Progenitor cell of endocrine pancreas (in vitro differentiated cells): ENCODE measurements at places on chromosomes 3 and 15.

GRCh38 chr15:41919954-41920538, 26.2 kb upstream of the SPTBN5 start:
- DNase-seq: no peak

- DNase-seq: no peak
These were observed 5.4 kb downstream of the ANKRD63 start for GRCh38 chr15:40277471-40277870.

- no peak for DNase-seq
These were observed 85.4 kb downstream of the SLC6A11 start for GRCh38 chr3:10901296-10901945.

DNA sequence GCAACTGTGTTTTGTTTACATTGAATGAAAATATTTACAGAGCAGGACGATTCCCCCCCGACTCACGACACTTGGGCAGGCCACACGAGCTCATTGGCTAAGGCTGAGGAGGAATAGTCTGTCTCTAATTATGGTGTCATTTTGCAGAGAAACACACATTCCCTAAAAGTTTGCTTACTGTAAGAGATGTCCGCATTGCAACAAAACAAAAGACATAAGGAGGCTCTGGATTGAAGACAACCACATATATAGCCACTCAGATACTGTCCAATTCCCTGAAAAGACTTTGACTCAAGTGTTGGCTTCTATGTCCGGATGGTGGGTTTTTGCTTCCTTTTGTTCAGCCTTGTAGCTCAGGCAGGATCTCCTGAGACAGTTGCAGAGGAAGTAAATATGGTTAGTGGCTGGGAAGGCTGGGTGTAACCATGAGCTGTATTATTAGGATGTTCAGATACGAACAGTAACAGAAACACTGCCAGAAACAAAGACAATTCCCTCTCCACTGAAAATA, 170.4 kb downstream of the KLHL25 start:
- DNase-seq: no peak

- DNase-seq: no peak
These were observed 483.2 kb upstream of the TBL1XR1 start for GRCh38 chr3:177680472-177680821.

DNA sequence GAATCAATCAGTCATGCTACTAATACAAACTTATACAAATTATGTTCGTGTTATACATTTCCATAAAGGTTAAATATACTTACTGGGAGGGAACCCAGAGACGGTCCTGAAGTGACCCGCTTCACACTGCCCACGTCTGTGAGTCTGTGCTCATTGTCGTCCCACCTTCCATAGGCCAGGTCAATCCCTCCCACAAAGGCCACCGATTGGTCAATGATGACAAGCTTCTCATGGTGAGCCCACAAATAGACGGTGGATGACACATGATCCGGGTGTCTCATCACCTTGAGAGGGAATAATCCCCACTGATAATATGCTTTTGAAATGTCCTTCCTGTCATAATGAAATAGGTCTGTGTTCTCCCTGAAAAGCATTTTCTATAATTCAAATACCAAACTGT, 121.7 kb downstream of the PLD1 start:
- DNase-seq: no peak

- DNase-seq: no peak
These were observed 322.8 kb upstream of the CTNNB1 start for GRCh38 chr3:40876496-40876895.

- DNase-seq: no peak
These were observed 58.3 kb downstream of the SLCO3A1 start for GRCh38 chr15:91911844-91912243.

DNA sequence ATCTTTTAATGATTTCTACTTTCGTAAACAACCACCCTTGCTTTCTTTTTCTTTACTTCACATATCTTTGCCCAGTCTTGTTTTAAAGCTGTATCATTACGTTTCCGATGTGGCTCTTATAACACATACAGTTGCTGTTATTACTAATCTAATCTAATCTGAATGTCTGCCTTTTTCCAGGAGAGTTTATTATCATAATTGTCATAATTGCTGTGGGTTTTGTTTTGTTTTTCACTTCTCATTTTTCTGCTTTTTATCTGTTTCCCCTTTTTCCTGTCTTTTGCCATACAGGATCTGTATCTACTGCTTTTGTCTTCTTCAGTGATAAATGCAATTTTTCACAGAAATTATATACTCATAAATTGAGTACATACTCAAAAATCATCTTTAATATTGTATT, 24.9 kb downstream of the HACL1 start:
- DNase-seq: no peak

- DNase-seq: no peak
These were observed 4.6 kb upstream of the EPB42 start for GRCh38 chr15:43225201-43225949.

DNA sequence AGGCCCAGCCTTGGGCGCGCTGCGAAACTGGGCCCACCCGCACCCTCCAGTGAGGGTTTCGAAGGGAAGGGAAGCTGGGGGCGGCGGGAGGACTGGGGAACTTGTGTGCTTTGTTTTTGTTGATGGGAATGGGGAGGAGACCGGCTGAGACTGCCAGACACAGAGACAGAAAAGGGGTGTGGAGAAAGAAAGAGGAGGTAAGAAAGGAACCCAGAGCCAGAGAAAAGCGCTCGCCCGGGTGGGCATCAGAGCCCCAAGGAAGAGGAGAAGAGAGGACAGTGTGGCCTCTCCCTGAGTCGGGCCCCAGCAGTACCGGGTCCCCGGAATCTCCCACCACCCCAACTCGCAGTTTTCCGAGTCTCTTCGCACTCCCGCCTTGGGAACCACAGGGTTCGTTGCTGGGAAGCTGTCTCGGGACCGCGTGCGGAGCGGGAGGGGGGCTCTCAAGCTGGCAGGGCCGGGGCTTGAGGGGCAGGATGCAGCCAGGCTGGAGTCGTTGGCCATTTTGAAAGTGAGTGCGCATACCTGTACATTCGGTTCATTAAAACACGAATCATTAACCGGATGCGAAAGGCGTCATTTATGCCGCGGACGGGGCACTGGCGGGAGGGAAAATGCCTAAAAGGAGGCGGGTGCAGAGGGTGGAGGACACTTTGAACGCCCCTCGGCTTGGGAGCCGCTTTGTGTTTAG, 3.1 kb downstream of the SKOR1 start:
- DNase-seq: no peak

GRCh38 chr15:73334086-73334485, 34.7 kb downstream of the HCN4 start:
- no peak for DNase-seq

DNA sequence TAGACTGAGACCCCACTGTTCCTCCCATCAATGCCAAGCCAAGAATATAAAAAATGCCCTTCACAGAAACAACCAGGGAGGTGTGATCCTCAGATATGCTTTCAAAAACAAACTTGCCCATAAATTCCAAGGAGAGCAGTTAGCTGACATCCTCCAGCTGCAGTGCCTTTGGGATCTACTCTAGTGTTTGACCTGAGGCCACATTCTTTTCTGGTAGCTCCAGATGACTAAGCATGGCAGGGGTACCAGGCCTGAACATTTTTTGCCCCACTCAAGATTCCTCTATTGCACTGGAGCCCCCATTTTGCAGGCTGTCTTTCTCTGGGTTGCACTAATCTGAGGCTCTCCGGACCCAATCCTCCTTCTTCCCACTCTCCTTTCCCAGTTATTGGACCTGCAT, 27.9 kb upstream of the ACP3 start:
- DNase-seq: no peak

DNA sequence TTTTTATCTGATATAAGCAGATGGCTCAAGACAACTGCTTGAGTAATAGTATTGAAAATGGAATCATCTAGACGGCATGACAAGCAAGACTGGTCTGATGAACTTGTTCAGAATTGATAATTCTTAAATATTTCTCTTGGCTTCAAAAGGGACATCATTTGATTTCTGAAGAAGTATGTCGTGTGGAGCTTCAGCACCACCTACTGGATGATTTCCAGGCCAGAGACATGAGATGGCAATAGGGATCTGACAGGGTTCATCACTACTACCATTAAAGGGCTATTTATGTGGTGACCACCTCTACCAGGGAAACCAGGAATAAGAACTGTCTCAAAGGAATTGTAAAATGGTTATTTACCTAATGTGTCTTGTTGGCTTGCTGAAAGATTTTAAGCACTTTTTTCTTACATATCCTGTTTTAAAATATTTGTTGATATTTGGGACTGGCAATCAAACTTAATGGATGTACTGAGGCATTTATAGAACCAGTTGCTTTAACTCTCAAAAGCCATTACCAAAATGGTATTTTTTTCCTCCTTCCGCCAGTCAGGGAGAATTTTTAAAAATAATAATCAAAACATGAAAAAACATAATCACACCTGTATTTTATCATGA, 99.5 kb upstream of the FAM98B start:
- DNase-seq: peak; percentile 21

- no peak for DNase-seq
These were observed 63.1 kb downstream of the MAP6D1 start for GRCh38 chr3:183762304-183762703.

DNA sequence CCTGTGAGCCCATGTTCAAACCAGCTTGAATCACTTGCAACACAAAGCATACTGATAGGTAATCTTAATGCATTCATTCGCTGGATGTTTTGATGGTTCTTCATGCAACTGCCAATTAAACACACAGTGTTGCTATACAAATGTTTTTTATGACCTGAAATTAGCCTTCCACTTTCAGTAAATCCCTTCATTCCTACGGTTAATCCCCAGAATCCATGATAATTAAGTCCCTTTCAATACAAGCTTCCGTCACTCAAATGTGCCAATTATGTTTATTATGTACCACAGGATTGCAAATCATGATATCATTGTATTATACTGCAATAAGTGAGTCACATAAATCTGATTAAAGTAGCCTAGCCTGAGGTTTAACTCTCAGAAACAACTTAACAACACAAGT, 14.5 kb upstream of the LYZL4 start:
- DNase-seq: no peak

DNA sequence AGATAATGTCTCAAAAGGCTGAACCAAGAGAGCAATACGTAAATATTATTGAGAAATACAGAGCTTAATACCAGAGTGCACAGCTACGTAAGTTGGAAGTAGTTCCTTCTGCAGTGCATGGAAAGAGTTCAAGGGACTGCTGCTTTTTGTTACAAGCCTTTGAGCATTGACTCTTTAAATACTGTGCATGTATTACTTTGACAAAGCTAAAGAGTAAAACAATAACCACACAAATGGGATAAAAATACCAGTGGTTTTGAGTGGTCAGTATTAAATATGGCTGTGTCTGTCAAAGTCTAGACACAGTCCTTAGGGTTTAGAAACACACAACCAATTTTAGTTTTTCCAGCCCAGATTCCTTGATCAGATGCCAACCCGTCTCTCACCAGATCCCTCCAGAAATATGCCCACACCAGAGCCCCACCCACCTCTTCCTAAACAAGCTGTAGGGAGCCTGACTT, 62.1 kb downstream of the SSR3 start:
- no peak for DNase-seq

DNA sequence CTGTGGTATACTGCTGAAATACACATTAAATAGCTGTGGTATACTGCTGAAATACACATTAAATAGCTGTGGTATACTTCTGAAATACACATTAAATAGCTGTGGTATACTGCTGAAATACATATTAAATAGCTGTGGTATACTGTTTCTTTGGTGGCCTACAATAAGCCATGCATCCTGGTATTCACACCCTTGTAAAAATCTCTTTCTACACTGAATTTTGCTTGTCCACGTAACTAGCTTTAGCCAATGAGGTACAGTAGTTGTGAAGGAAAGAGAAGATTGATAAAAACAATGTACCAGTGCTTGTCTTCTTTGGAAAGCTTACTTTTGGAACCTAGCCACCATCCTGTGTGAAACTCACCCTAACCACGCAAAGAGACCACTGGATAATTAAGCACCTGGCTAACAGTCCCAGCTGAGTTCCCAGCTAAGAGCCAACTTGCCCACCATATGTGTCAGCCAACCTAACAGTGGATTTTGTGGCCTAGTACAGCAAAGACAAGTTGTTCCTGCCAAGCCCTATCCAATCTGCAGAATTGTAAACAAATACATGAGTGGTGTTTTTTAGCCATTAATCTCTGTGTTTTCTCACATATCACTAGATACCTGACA, 103.4 kb upstream of the MELTF start:
- no peak for DNase-seq

GRCh38 chr15:35078221-35078915, 6.7 kb downstream of the NANOGP8 start:
- no peak for DNase-seq

DNA sequence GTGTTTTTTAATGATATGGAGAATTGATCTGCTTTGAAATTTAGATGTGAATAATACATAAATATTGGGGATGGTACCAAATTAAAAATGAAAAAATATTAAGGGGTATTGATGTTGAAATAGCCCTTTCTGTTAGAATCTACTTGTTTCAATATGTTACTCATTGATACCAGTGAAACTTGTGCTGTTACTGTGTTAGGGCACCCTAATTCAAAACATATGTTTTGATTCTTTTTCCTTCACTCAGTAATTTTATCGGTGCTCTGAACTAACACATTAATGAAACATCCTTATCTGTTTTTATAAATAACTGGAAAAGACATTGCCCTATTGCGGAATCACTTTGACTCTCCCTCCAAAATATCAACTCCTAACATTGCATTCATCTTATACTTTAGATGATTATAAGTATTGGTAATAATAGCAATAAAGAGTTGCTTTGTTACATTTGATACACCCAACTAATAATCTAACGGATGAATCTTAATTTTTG, 52.0 kb upstream of the CCNB2 start:
- DNase-seq: no peak

GRCh38 chr3:84109911-84110310, 848.9 kb upstream of the CADM2 start:
- DNase-seq: no peak

DNA sequence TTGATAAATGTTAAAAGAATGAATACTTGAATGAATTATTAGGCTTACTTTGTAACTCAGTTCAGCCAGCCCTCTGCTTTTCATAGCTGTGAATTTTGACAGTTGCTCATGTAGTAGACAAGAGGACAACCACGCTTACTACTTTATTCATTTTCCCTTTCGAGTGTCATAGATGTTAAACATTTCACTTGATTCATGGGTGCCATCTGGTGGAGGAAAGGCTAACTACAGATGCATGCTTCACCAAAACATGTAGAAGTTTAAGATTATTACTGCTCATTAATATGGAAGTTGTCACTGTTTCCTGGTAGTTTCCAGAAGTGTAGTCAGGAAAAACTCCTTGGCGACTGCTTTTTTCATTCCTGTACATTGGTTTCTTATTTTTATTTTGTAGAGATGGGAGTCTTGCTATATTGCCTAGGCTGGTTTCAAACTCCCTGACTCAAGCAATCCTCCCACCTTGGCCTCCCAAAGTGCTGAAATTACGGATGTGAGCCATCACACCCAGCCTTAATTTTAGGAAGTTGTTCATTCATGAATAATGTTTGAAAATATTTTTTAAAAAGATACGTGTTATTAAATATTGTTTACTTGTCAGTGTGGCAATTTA, 163.2 kb downstream of the B3GALNT1 start:
- peak; percentile 26 for DNase-seq

GRCh38 chr3:42339321-42339720, 71.1 kb downstream of the LYZL4 start:
- no peak for DNase-seq

GRCh38 chr3:32500880-32501782, 1.5 kb downstream of the CMTM6 start:
- no peak for DNase-seq
